ENCODE measurements at places on chromosomes 3 and 15. TPM values are rescaled to one million over a fixed set of nuclear protein-coding genes. Genes with fewer than 3 reads are reported as not detected.

- no peak overlapping the region for H3K4me3 ChIP-seq
- DNase-seq = peak; percentile 27
- peak overlapping the region; percentile 10 for H3K27ac ChIP-seq
- H3K4me1 ChIP-seq = no peaks in the 10 kb centered on the region
- H3K36me3 ChIP-seq = no peaks in the 10 kb centered on the region
- no peaks in the 10 kb centered on the region for H3K27me3 ChIP-seq
Observed at GRCh38 chr3:10173926-10174435, 9.3 kb downstream of the IRAK2 start.

DNA sequence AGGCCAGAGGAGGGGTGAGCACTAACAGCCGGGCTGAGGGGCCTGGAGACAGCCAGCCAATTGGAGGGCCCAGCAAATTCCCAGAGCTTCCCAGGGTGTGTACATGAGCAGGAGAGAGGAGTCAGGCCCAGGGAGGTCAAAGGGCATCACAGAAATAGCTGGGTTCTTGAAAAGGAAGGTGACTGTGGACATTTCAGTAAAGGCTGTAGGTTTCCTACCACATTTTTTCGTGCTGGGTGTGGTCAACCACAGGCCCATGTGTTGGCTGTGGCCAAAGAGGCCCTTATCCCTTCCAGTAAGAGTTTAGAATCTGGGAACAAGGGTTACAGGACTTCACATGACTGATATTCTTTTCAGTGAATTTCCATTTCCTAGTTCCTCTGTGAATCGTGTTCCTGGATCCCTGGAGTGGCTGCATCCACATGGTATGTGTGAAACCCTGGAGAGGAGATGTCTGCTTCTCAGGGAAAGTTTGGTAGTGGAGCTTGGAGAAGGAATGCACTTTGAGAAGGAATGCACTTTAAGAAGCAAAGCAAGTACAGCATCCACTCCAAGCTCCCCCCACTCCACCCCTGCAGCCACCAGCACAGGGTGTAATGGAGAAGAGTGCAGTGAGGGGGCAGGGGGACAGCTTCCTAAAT lies 73.2 kb upstream of the HEG1 start:
- H3K4me3 ChIP-seq = no peak overlapping the region
- no peaks in the 10 kb centered on the region for H3K36me3 ChIP-seq
- H3K4me1 ChIP-seq = peaks cover 20% of the 10 kb centered on the region
- peak overlapping the region; percentile 91 for H3K27ac ChIP-seq
- no peaks in the 10 kb centered on the region for H3K27me3 ChIP-seq

- no peaks in the 10 kb centered on the region for H3K27me3 ChIP-seq
- H3K4me3 ChIP-seq = no peak overlapping the region
- H3K36me3 ChIP-seq = no peaks in the 10 kb centered on the region
- no peaks in the 10 kb centered on the region for H3K4me1 ChIP-seq
- no peak overlapping the region for H3K27ac ChIP-seq
Observed at GRCh38 chr3:111618945-111619344, 23.8 kb upstream of the ZBED2 start.

DNA sequence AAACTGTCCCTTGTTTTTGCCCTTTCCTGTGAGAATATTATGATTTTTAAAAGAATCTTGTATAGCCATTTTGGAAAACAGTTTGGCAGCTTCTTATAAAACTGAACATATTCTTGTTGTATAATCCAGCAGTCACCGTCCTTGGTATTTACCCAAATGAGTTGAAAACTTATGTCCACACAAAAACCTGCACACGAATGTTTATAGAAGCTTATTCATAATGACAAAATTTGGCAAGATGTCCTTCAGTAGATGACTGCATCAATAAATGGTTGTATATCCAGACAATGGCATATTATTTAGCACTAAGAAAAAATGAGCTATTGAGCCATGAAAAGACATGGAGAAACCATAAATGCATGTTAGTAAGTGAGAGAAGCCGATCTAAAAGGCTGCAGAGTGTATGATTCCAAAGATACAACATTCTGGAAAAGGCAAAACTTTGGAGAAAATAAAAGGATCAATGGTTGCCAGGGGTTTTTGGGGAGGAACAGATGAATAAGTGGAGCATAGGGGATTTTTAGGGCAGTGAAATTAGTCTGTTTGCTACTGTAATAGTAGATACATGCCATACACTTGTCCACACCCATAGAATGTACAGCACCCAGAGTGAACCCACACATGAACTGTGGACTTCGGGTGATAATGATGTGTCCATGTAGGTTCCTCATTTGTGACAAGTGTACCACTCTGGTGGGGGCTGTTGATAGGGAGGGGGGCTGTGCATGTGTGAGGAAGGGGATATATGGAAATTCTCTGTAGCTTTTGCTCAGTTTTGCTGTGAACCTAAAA lies 31.7 kb downstream of the LIMD1 start:
- no peak overlapping the region for H3K27ac ChIP-seq
- no peaks in the 10 kb centered on the region for H3K36me3 ChIP-seq
- peaks cover 11% of the 10 kb centered on the region for H3K4me1 ChIP-seq
- no peaks in the 10 kb centered on the region for H3K27me3 ChIP-seq
- no peak for DNase-seq

- H3K36me3 ChIP-seq = no peaks in the 10 kb centered on the region
- DNase-seq = no peak
- no peak overlapping the region for H3K27ac ChIP-seq
- no peak overlapping the region for H3K4me3 ChIP-seq
- peaks cover 5% of the 10 kb centered on the region for H3K4me1 ChIP-seq
Observed at GRCh38 chr3:29415482-29416223, 134.8 kb downstream of the RBMS3 start.

GRCh38 chr3:195823999-195824398 lies 12.3 kb upstream of the MUC4 start:
- H3K4me3 ChIP-seq = no peak overlapping the region
- DNase-seq = no peak
- no peaks in the 10 kb centered on the region for H3K27me3 ChIP-seq

DNA sequence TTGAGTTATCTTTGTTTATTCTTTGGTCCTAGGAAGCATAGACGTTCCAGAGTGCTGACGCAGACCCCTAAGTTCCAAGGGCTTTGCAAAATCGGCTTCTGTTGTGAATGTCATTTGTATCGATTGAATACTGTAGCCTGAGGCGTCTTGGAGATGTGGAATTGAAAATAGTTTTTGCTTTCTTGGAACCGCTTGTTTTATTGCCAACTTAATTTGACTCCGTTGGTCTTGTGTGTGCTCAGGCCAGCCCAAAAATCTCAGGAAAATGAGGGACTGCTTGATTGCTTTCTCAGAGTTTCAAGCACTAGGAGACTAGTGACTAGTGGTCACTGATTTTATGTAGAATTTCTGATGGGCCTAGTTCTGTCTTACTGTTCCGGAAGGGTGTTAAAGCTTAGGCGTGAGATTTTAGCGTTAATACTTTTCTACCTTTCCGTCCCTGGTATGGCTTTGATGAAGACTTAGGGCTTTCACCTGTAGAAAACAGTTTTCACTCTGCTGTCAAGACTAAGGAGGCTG lies 263 bp upstream of the UTS2B start:
- peaks cover 13% of the 10 kb centered on the region for H3K4me1 ChIP-seq
- peak overlapping the region; percentile 83 for H3K4me3 ChIP-seq
- H3K36me3 ChIP-seq = no peaks in the 10 kb centered on the region

DNA sequence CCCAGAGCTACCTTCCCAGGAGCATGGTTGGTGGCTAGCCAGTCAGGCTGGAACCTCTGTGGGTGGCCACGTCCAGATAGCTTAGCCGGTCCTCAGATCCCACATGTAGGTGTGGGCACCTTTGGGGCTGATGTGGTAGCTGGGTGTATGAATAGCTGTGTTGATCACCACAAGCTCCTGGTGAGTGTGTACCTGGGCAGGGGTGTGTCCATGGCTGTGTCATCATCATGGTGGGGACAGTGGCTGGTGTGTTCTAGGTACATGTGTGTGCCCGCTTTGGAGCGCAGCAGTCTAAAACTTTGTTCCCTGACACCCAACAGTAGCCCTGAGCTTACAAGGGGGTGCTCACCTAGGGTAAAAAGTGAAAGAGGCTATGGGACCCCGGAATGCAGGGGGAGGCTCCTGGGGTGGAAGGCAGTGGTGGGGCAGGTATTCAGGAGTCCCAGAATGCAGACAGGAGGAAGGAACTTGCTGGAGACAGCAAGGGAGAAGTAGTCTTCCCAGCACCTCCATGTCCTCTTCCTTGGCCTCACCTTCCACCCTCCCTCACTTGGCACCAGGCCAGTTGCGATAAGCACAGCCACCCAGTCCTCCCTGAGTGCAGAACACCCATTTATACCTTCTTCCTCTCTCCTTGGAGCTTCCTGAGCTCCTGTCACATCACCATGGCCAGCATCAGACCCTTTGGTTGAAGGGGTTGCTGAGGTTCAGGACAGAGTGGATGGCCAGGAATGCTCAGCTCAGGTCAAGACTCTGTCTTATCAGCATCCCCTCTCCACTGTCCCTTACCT lies 1.2 kb downstream of the CISH start:
- peak overlapping the region; percentile 51 for H3K4me3 ChIP-seq
- DNase-seq = peak; percentile 57
- H3K27ac ChIP-seq = peak overlapping the region; percentile 86
- peaks cover 23% of the 10 kb centered on the region for H3K4me1 ChIP-seq
- H3K27me3 ChIP-seq = no peaks in the 10 kb centered on the region

DNA sequence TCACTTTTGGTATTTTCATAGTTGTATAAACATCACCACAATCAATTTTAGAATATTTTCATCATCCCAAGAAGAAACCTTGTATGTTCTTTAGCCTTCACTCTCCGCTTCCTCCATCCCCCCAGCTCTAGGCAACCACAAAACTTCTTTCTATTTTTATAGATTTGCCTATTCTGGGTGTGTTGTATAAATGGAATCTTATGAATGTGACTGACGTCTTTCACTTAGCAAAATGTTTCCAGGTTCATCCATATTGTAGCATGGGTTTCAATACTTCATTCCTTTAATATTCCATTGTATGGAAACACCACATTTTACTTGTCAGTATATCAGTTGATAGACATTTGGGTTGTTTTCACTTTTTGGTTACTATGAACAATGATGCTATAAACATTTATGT lies 335.8 kb upstream of the GOLIM4 start:
- no peak overlapping the region for H3K4me3 ChIP-seq
- H3K27me3 ChIP-seq = no peaks in the 10 kb centered on the region
- no peaks in the 10 kb centered on the region for H3K36me3 ChIP-seq
- no peak for DNase-seq
- H3K4me1 ChIP-seq = no peaks in the 10 kb centered on the region

DNA sequence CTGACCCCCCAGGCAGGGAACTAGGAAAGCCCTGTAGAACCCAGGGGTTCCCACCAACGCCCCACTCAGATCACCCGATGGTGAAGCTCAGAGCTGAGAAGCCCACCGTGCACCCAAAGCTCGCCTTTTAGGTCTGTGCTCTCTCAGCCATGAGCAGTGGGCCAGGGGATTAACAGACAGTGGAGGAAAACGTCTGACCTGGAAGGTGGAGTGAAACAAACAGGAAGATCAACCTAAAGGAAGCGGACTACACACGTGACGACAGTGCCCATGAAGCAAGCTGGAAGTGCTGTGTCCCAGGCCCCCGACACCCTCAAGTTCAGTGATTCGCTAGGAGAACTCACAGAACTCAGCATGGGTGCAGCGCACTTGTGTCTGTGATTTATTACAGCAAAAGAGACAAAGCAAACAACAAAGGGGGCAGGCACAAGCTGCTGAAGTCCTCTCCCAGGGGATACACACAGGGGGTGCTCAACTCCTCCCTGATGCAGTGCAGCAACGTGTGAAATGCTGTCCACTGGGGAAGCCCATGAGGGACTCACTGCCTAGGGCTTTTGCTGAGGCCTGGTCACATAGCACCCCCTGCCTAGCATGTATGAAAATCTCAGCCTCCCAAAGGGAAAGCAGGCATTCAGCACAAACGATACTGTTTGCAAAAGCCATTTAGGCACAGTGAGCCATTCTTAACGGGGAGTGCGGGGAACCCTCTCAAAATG lies 43.5 kb downstream of the CFAP92 start:
- DNase-seq = peak; percentile 42
- H3K27me3 ChIP-seq = no peaks in the 10 kb centered on the region
- no peak overlapping the region for H3K4me3 ChIP-seq
- H3K4me1 ChIP-seq = no peaks in the 10 kb centered on the region

- no peak overlapping the region for H3K4me3 ChIP-seq
- no peaks in the 10 kb centered on the region for H3K36me3 ChIP-seq
- no peak for DNase-seq
- H3K27me3 ChIP-seq = no peaks in the 10 kb centered on the region
- peaks cover 22% of the 10 kb centered on the region for H3K4me1 ChIP-seq
- H3K27ac ChIP-seq = no peak overlapping the region
Observed at GRCh38 chr3:105505170-105505569, 138.5 kb downstream of the ALCAM start.

GRCh38 chr3:194989241-194989640 lies 281.7 kb downstream of the XXYLT1 start:
- H3K27me3 ChIP-seq = no peaks in the 10 kb centered on the region
- no peaks in the 10 kb centered on the region for H3K36me3 ChIP-seq
- no peak overlapping the region for H3K4me3 ChIP-seq
- H3K4me1 ChIP-seq = no peaks in the 10 kb centered on the region

DNA sequence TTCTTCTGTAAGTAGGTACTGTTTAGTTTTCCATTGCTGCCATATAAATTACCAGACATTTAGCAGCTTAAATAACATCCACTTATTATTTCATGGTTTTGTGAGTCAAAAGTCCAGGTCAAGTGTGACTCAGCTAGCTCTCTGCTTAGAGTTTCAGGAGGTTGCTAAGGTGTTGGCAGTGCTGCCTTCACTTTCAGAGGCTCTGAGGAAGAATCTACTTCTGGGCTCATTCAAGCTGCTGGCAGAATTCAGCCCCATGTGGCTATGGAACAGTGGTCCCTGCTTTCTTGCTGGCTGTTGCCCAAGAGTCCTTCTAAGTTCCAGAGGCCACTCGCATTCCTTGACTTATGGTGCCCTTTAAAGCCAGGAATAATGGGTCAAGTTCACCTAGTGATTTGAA lies 4.5 kb downstream of the CFAP44 start:
- no peaks in the 10 kb centered on the region for H3K4me1 ChIP-seq
- peak; percentile 46 for DNase-seq
- H3K4me3 ChIP-seq = no peak overlapping the region
- H3K27ac ChIP-seq = peak overlapping the region; percentile 72
- no peaks in the 10 kb centered on the region for H3K27me3 ChIP-seq

GRCh38 chr3:66490214-66490613 lies 10.6 kb downstream of the LRIG1 start:
- no peak for DNase-seq
- no peak overlapping the region for H3K27ac ChIP-seq
- H3K4me3 ChIP-seq = no peak overlapping the region
- no peaks in the 10 kb centered on the region for H3K36me3 ChIP-seq
- peaks cover 21% of the 10 kb centered on the region for H3K4me1 ChIP-seq

ALDH1A2 gene
- 5.3 TPM for total RNA-seq

PPP1R14D gene
- total RNA-seq = not detected

PEX5L gene
- 0.40 TPM for total RNA-seq

DOCK3 gene
- total RNA-seq = 0.77 TPM

ACAN gene
- 0.16 TPM for total RNA-seq

PLSCR2 gene
- total RNA-seq = not detected

SLC15A2 gene
- total RNA-seq = 6.5 TPM

OCA2 gene
- total RNA-seq = 22.6 TPM

SLC12A1 gene
- total RNA-seq = not detected

CYP1A1 gene
- 17.0 TPM for total RNA-seq

CHRFAM7A gene
- 0.63 TPM for total RNA-seq

All from hepatocyte (in vitro differentiated cells).